Stimulated activated CD4-positive, alpha-beta T cell treated with anti-CD3 and anti-CD28 coated beads, Interleukin-12 subunit alpha, Interleukin-12 subunit beta, amount 100 ng/mL, for 24 hours (primary cell): ENCODE measurements at places on chromosomes 13 and 19.

GRCh38 chr13:75620020-75620419 lies 16.1 kb upstream of the LMO7 start:
- DNase-seq = no peak

DNA sequence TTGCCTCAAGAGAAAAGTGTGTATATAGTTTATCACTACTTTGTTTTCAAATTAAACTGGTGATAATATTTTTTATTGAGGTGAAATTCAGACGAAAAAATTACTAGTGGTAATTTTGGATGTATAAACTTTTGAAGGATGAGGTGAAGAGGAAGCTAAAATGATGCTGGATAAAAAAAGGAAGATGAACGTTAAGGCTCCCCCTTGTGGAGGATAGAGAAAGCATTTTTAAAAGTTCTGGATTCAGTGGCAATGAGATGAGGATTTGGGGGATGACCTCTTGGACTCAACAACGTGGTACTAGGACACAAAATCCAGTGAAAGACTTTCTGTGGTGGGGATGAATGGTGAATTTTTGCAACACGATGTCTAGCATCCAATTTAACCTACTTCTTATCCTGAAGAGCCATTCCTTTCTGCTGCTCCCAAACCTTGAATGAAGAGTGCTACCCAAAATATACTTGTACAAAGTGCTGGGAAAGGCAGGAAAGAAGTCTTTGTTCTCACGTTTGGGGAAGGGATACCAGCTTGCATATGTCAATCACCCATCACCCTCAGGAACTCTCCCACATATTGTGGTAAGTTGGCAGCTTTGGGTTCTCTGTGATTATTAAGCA lies 7.3 kb upstream of the SIGLEC5 start:
- no peak for DNase-seq

- DNase-seq = no peak
Observed at GRCh38 chr19:17721821-17722220, 2.5 kb downstream of the MAP1S start.

- DNase-seq = no peak
Observed at GRCh38 chr19:18502246-18502637, 19.6 kb downstream of the ELL start.

DNA sequence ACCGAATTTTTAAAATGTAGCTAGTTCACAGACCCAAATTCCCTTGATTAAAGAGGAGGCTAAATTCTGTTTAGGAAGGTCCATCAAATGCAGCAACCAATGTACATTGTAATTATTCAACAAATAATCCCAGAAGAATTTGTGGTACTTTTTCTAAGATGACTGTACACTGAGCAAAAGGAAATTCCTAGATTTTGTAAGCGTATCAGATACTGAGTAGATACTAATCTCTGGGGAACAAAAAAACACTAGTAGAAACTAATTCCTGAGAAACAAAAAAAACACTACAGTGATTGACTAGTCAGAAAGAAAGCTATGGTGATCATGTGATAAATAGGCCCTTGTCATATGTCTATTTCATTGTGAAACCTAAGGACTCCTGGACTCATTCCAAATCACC lies 246.1 kb downstream of the PCDH17 start:
- no peak for DNase-seq

DNA sequence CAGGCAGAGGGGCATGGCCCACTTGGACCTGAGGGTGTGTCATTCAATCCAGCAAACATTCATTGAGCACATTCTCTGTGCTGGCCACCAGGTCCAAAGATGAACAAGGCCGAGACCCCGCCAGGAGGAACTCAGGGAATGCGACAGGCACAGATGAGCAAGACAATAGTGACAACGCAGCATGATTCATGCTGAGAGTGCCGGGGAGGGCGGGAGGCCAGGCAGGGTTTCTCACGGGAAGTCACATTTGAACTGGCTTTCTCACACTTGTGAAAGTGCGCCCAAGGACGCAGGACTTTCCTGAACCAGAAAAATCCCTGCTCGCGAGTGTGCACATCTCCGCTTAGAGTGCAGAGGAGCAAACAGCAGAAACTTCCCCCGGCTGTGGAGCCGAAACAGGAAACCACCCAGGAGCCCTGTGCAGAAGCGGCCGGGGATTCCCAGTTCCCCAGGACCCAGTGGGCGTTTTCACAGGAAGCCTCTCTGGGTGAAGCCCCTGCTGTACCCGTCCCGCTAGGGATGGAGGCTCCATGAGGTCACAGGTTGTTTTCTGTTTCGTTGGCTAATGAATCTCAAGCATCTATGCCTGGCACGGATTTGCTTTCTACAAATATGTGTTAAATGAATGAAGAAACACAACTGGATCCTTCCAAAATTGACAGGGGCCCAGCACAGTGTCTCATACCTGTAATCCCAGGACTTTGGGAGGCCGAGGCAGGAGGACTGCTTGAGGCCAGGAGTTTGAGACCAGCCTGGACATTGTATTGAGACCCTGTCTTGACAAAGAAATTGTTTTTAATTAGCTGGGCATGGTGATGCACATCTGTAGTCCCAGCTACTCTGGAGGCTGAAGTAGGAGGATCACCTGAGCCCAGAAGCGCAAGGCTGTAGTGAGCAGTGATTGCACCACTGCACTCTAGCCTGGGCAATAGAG lies 68.4 kb upstream of the TM9SF2 start:
- DNase-seq = peak; percentile 91

GRCh38 chr19:5115771-5116202 lies 146.9 kb downstream of the KDM4B start:
- DNase-seq = no peak

DNA sequence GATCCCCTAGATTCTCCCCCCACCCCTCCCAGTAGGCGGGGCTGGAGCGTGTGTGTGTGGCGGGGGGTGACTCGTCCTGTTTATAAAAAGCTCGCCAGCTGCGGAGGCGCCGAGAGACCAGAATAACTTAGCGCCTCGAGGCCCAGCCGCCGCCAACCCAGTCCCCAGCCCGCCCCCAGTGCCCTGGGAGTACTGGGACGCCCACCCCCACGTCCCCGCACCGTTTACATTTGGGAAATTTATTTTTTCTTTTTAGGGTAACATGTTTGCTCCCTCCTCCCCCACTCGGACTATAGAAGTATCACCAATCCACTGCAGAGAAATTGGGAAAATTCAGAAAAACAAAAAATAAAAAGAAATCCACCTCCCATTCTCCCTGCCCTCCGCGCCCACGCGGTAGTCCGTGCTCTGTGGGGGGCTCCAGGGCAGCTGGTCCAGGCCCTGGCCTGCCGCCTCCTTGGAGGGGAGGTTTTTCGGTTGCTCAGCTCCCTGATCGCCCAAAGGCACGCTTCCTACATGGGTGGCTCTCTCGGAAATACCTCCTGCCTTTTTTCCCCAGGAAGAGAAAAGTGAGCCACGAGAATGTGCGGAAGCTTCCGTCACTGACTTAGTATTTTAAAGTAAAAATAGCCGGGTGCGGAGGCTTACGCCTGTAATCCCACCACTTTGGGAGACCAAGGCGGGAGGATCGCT lies 1.5 kb upstream of the RAB3A start:
- no peak for DNase-seq

DNA sequence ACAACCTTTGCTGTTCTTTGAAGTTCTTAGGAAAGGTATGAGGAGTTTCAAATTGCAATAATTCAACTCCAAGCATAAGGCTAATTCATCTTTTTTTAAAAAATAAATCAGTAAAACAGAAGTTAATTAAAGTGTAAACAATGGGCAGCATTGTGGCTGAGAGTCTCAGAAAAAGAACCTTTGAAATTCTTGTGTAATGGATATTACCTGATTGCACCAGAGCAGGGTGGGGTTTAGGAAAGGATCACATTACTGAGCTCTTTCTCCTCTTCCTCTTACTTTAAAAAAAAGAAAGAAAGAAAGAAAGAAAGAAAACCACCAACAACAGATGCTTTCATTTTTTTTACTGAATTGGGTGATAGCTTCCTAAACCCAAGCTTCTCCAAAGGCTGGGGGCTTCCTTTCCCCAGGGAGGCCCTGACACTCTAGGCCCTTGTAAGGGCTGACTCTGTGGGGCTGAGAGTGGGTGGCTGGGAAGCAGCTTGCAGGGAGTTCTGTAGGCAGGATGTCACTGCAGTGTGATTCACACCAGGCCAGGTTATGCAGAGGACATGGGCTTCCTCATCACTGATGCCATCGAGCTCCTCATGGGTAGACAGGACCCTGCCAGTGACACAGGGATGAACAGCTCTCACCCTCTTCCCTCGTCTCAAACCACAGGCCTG lies 564.5 kb downstream of the FGF9 start:
- DNase-seq = no peak

- DNase-seq = peak; percentile 19
Observed at GRCh38 chr19:1591421-1592023, 1.1 kb downstream of the MBD3 start.

DNA sequence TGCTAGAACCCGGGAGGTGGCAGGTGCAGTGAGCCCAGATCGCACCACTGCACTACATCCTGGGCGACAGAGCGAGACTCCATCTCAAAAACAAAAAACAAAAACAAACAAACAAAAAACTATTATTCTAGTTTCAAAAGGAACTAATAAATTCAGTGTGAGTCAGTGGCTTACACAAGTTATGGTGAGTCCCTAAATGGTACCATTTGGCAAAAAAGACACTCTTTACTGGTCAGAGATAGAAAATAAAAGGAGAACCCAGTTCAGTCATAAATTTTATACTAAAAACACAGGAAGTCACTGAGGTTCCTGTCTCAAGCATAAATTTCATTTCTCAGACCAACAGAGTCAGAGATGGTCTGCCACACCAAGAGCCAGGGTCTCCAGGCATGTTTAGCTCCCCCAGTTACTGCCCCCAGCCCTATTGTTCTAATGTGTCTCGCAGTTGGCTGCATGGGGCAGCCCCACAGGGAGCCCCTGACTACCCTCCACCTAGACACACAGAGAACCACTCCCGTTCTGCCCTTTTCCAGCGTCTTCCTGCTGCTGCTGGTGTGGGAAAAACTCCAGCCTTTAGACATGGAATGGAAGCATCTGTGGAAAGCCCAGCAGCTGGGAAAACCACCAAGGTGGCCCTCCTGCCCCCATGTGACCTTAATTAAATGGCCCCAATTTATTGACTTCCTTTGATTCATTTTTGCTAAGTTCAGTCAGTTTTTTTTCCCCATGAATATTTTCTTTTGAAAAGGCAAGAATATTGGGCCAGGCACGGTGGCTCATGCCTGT lies 12.2 kb downstream of the THSD1 start:
- no peak for DNase-seq
